ENCODE measurements at places on chromosomes 1 and 21.

- no peak for DNase-seq
Measured at GRCh38 chr1:69929308-69930057, 275.9 kb downstream of the LRRC40 start.

GRCh38 chr1:76231320-76231719 lies 156.8 kb downstream of the ST6GALNAC3 start:
- DNase-seq: no peak

GRCh38 chr21:29181799-29182470 lies 51.5 kb downstream of the MAP3K7CL start:
- DNase-seq: no peak

- no peak for DNase-seq
Measured at GRCh38 chr1:27021354-27022031, 8.8 kb upstream of the TENT5B start.

DNA sequence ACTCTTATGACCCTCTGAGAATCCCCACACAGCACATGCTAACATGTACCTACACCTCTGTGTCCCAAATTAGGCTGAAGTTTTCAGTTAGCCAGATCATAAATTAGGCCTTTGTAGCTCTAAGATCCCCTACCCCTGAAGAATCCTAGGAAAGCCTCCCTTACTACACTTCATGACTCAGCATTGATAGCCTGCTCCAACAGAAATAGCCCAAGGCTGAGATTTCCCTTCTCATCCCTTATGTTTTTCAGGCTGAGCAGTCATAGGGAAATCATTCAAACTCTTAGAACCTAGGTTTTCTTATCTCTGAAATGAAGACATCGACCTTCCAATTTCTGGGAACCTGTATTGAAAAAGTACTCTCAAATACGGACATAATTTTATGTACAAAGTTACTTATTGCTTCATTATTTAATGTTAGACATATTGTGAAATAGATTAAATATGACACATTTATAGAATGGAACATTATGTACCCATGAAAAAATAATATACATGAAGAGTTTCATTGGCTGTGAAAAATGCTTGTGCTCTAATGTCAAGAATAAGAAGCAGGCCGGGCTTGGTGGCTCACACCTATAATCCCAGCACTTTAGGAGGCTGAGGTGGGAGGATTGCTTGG lies 122.4 kb upstream of the UBE2U start:
- DNase-seq: no peak

DNA sequence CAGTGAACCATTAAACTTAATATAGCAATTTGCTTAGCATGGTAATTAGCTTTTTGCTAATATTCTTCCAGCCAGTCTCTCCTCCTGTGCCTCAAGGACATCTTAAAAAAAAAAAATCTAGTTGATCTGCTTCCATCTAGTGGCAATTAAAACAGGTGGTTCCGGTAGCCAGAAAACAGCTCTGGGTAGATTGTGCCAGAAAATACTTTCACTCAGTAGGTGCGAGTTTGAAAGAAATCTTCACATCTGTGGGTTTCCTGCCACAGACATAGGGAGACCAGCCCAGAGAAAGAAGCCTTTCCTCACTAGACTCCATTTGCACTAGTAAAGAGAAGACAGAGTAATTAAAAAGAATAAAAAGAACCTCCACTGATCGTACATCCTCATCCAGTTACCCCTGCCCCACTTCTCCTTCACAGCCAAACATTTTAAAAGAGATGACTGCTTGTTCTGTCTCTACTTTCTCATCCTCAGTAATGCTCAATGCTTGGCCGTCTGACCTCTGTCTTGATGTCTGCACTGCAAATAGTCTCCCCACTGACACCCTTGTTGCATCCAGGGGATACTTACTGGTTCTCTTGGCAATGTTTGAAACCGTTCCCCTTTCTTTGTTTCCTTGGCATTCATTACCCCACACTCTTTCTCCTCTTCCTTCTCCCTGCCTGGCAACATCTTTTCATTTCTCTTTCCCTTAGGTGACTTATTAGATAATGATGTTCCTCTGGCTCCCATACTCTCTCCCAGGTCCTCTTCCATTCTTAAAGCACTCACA lies 16.9 kb downstream of the SELL start:
- DNase-seq: no peak

DNA sequence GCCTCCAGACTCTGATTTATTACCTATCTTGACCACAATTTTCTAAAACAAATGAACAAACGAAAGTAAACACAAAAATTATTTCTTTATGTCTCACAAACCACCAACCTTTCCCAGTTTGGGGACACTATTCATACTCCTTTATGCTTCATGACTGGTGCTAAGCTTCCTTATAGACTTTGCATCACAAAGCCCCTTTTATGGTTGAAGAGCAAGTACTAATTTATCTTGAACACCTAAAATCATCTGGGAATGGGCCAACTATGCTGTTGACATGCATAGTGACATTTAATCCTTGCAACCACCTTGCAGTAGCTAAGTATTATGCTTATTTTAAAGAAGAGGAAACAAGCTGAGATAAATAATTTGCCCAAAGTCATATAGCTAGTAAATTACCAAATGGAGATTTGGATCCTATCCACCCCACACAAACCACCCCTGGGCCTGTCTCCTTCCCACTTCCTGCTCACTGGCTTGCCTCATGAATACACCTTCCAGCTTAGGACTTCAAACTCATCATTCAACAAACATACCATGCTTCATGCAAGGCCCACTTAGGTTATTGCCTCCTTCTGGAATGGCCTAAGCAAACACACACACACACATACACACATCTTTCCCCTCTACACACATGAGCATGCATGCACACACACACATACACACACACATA lies 192.2 kb downstream of the PLPP3 start:
- no peak for DNase-seq

DNA sequence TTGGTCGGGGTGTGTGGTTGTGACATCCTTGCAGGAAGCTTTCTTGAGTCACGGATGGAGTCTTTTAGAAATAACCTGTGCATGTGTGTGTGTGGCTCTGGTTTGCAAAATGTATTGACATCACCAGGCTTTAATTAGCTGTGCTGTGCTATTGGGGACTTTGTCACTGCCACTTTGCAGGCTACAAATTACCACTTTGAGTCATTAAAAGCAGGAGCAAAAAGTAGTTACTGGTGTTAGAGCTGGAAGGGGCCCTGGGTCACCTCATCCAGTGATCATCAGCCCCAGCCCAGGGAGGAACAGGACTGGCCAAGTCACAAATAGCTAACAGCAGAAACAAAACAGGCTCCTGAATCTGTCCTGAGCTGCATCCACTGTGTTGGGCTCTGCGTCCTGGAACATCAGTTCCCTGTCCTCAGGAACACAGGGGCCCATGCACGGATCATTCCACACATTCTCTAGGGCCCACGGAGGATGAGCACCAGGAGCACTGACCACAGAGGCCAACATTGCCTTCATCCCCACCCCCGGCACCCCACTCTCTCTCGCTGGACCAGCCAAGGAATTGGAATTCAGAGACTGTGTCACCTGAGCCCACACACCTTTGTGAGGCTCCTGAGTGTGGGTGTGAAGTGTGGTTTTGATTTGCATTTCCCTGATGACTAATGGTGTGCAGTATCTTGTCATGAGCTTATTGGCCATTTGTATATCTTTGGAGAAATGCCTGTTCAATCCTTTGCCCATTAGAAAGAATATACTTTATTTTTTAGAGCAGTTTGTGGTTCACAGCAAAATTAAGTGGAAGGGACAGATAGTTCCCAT lies 280.1 kb upstream of the C1orf174 start:
- DNase-seq: peak; percentile 0

DNA sequence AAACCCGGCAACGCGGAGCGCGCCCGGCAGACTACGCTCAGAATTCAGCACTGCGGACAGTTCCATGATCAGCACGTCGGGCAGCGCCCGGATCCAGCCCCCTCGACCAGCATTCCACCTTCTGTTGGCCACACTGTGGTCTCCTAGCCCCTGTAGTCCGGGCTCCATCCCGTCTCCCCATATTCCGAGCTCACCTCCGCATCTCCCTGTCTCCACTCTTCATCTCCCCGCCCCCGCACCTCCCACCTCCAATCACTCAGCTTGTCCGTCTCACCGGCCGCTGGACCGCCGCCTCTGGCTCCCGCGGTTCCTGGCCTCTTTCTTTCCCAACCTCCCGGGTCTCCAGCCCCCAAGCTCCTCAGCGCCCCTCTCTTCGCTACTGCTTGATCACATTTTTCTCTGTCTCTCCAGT lies 500 bp downstream of the EPHA10 start:
- peak; percentile 50 for DNase-seq

GRCh38 chr1:163570071-163570470 lies 248.3 kb downstream of the NUF2 start:
- DNase-seq: no peak

DNA sequence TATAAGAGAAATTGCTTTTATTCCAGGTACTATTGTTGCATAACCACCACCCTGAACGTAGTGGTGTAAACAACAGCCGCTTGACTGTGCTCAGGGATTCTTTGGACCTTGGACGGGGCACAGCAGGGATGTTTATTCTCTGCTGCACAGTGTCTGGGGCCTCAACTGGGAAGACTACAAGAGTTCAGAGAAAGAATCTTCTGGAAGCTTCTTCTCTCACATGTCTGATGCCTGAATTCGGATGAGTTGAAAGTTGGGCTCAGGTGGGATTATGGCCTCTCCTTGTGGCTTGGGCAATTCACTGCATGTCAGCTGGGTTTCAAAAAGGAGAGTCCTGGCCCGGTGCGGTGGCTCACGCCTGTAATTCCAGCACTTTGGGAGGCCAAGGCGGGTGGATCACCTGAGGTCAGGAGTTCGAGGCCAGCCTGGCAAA lies 19.0 kb upstream of the SSBP3 start:
- DNase-seq: no peak

DNA sequence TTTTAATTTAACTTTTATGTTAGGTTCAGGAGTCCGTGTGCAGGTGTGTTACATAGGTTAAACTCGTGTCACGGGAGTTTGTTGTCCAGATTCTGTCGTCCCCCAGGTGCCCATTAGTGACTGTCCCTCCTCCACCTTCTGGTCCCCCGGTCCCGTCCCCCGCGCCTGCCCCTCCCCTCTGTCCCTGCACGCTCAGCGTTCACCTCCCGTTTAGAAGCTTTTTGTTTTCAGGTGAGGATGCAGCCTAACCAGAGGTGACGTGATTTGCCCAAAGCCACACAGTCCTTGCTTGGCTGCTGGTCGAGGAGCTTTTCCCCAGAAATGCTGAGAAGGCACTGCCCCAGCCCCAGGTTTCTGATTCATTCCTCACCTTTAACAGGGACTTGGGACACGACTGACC lies 844 bp downstream of the C1orf146 start:
- DNase-seq: no peak

DNA sequence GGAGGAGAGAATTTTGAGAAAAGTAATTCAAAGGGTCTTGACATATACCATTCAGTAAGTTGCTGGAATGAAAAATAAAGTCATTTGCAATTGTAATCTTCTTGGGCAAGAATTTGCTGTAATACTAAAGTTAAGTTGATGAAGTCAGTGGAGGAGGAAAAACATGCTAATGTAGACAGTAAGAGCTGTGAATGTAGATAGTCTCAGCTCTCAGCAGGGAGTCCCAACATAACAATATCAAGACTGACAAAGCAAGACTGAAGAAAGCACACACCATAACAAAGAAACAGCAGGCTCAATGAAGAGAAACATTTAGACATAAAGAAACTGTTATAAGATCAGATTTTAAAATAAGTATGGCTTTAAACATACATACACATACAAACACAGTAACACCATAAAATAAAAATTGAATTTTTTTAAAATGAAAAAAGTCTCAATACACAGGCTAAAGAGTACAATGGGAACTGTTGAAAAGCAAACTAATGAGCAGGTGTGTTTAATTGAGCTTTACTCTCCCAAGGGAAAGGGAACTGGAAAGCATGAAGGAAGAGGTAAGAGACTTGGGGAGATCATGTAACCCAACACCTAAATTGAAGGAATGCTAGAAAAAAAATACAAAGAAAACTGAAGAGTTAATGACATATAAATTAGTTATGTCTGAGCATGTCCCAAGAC lies 336.3 kb upstream of the NCAM2 start:
- DNase-seq: no peak

DNA sequence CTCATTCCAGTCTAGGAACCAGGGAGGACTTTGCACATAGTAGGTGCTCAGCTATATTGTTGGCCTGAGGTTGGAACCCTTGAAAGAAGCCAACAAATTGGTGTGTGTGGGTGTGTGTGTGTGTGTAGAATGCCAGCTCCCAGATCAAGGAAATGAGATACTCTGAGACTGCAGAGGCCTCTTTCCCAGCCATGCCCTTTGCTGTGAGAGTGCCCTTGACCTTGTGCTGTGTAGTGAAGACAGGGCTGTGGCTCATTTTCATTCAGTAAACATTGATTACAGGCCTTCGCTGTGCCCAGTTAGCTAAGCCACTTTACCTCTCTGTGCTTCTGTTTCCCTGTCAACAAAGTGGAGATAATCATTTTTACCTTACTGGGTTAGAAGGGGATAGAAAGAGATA lies 3.2 kb downstream of the CYP4B1 start:
- DNase-seq: no peak

DNA sequence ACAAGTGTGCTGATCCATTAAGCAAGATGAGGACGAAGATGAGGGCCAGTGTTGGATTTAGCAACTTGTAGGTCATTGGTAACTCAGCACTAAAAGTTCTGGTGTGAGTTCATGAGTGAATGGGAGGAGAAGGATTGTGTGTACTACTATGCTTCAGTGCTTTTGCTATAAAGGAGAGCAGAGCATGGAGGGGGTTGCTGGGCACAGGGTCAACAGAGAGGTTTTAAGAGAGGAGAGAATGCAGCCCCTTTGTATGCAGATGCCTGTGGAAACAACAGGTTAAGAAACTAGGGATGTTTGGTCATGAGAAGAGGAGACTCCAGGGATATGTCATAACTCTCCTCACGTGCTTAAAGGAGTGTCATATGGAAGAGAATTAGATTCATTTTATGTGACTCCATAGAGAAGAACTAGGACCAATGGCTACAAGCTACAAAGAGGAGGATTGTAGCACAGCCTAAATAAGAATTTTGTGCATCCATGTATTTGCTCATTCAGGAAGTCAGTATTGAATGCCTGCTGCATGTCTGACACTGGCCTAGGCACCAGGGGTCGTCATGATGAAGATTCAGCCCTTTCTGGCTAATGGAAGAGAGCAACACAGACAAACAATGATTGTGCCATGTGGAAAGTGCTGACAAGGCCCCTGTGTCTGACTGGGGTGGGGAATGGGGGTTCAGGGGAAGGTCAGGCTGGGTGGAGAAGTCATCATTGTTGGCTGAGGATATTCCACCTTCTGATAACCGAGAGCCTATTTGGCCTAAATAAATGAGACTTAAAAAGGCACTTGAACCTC lies 53.5 kb downstream of the KIRREL1 start:
- DNase-seq: no peak

- no peak for DNase-seq
Measured at GRCh38 chr1:87208931-87209330, 119.7 kb upstream of the LMO4 start.

GRCh38 chr1:248793592-248793991 lies 32.1 kb downstream of the SH3BP5L start:
- no peak for DNase-seq

- no peak for DNase-seq
Measured at GRCh38 chr1:49050041-49050440, 273.4 kb upstream of the BEND5 start.

GRCh38 chr1:186302381-186302920 lies 72.6 kb downstream of the TPR start:
- DNase-seq: no peak

- peak; percentile 24 for DNase-seq
Measured at GRCh38 chr1:163410073-163410999, 88.6 kb downstream of the NUF2 start.

GRCh38 chr1:151907363-151908139 lies 1.8 kb downstream of the THEM4 start:
- no peak for DNase-seq

- no peak for DNase-seq
Measured at GRCh38 chr1:25837262-25837875, 17.6 kb downstream of the MTFR1L start.

Measured in germinal center (tissue), 1 donor.